Fibroblast of lung (primary cell): ENCODE measurements at places on chromosomes 6 and 20. TPM values are rescaled to one million over a fixed set of nuclear protein-coding genes. Genes with fewer than 3 reads are reported as not detected.

DNA sequence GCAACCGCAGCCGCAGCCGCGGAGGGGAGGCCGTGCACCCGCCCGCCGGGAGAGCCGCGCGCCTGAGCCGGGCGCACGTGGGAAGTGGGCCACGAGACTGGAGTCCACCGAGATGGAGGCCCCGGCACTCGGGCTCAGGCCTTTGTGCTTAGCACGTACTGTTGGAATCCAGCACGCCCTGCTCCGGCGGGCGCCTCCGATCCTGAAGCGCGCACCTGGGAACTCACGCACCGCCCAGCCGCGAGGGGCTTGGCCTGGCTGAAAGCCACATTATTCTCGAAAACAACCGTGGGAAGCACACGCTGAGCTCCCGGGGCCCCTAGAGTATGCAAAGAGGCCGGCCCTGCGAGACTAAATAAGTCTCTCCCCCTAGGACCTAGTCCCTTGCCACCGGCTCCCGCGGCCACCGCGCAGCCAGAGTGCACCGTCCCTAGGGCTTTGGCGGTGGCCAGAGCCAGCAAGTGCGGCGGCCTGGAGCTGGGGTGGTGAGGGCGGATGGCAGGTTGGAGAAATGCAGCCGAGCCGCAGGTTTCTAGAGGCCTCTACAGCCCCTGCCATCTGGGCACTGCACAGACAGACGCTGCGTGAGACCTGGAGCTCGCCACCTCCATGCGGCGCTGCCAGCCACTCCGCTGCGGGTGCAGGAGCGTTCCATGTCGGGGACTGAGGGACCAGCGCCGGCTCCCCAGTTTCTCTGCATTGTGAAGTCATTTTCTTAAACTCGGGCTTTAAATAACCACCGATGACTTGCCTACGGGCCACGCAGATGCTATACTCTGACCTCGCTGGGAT is 42.0 kb upstream of the LY86 start:
- peak; percentile 37 for DNase-seq

GRCh38 chr20:10611357-10611756 is 62.4 kb downstream of the JAG1 start:
- DNase-seq, result peak; percentile 50

GRCh38 chr20:15937179-15937578 is 636.1 kb downstream of the KIF16B start:
- DNase-seq, result no peak

DNA sequence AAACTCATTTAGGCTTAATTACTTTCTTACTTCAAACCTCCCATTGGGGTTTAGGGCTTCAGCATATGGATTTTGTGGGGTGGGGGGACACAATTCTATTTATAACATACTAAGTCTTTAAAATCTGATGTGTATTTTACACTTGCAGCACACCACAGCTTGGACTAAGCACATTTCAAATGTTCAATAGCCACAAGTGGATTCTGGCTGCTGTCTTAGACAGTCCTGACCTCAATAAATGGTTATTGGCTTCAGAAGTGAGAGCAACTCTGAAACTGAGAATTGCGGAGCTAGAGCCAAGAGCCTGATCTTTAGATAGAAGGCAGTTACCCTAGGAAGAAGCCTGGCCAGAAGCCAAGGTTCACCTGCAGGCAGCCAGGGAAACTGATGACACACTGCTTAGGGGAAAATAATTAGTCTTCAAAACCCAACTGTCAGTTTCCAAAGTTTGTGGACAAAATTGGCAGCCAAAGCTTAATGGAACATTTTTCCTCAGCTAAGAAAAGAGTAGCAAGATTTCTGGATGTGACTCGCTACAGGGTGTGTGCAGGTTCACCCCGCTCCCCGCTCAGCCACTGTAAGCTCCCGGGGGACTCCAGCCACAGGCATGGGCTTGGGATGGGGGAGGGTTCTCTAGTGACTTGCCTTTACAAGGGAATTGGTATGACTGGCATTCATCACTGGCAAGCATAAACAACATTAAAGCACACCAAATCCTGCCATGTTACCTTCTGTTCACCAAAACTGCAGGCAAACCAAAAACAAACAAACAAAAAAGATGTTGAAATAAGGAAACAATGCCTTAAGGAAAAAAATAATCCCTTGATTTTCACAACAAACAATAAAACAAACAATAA is 219.8 kb downstream of the TFAP2A start:
- DNase-seq, result no peak

DNA sequence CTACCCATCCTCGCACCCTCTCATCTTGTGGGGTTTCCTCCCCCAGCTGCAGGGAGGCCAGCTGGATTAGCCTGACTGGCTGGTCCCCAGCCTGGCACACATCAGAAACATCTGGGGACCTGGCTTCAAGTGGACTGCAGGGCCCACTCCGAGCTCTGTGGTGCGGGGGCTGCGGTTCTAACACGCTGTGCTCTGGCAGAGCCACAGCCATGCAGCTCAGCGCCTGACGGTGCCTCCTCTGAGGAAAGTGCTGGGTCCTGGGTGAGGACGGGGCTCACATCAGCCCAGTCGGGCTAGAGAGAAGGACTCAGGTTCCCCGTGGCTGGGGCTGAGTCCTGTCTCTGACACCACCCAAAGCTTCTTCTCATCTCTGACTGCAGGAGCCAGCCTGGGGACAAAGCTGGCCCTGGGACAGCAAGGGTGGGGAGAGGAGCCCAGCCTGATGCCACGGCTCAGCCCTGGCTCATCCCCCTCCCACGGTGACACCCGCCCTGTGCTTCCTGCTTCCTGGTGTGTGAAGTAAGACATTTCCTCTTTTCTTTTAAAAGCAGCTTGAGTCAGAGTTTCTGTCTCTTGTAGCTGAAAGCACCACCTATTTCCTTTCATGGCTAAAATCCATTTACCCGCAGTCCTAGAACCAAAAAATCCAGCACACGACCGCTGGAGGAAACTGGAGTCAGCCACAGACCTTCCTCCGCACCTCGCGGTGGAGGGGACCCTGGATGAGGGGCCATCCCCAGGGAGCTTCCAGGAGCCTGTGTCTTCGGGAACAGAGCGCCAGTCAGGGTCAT is 127.4 kb upstream of the AFDN start:
- no peak for DNase-seq

PRDM13 gene
- polyA plus RNA-seq, result not detected in 2 replicates

DNA sequence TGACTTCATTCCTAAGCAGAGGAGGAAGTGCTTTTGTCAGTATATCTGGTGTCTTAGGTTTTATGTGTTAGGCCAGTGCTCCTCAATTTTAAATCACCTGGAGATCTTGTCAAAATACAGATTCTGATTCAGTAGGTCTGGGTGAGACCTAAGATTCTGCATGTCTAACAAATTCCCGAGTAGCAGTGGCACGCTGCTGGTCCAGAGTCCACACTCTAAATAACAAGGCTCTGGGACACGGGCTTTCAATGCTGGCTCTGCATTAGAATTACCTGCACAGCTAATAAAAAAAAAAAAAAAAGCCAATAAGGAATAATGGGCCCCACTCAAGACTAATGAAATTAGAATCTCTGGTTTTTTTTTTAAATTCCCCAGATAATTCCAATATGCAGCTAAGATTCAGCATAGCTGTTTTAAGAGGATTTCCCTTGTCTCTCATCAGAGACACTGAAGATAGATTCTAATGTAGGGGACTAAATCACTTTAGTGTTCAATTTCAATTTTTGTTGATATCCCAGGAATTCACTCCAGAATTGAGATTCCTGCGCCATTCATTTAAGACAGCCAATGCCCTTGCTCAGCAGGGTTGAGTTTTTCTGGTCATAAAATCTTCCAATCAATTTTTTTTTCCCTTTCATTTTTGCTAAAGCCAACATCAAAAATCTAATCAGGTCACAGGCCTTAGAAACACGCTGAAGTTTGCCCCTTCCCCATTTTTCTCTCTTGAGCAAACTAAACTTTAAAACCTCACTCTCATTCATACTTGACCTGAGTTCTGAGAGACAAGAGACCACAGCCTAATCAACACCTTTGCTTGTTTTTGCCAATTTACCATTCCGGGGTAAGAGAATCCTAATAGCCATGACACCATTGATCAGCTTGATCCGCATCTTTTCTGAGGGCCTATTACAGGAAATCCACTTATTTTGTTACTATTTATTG is 2.4 kb downstream of the TDP2 start:
- no peak for DNase-seq
